T follicular helper cell (primary cell): ENCODE measurements at places on chromosomes 6 and 20.

- DNase-seq = no peak
Measured at GRCh38 chr6:84263557-84263956, 36.1 kb upstream of the CEP162 start.

DNA sequence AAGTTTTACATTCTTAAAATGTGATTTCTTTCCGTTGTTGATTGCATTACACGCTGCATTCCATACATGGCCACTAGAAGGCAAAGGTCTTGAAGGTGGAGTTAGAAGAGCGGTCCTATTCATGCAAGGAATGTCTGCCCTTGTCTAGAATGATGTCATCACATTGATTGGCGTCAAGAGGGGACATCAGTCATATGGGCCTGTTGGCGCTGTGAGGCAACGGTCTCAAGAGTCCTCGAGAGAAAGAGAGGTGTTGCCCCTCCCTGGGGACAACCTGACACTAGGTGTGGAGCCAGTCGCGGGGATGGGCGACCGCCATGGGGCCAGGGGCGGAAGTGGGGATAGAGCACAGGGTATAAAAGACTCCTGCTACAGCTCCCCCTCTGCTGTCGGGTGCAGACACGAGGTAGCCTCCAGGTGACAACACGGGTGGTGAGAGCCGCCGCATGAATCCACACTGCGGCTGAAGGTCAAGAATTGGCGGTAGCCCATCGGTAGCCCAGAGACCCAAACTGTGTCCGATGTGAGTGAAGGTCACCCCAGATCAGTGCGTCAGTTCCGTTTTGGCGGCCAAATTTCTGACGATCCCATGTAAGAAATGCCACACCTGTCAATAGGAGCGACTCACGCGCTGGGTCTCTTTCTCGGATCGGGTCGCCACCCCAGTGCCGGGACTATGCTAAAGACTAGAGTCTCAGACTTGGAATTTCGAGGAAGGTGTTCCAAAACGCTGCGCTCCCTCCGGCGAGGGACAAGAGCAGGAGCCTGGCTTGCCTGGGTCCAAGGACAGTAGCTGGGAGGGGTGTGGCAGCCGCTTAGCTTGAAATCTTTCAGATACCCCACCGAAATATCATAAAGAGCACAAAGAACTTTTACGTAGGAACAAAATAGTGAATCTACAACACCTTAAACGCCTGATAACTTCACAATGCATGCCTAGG is 93.2 kb upstream of the ZNF184 start:
- no peak for DNase-seq

GRCh38 chr6:157372501-157373280 is 8.3 kb upstream of the ZDHHC14 start:
- no peak for DNase-seq

DNA sequence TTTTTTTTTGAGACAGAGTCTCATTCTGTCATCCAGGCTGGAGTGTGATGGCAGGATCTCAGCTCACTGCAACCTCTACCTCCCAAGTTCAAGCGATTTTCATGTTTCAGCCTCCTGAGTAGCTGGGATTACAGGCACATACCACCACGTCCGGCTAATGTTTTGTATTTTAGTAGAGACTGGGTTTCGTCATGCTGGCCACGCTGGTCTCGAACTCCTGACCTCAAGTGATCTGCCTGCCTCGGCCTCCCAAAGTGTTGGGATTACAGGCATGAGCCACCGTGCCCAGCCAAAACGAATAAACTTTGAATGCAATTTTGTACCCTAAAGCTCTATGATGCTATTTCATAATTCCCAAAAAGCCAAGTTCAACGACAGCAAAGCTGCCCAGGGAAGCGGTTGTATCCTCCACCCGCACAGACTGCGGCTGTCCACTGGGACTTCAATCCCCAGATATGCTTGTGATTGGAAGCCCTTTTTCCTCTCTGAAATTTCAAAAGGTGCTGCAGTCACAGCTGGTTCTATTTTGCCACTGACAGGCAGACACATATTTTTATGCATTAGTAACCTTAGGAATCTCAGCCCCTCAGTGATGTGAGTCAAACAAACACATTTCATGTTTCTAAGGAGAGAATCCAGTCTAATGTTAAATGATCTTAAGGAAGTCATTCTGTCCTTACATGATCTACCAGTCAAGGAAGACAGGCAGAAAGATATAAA is 8.7 kb upstream of the RAMACL start:
- no peak for DNase-seq

DNA sequence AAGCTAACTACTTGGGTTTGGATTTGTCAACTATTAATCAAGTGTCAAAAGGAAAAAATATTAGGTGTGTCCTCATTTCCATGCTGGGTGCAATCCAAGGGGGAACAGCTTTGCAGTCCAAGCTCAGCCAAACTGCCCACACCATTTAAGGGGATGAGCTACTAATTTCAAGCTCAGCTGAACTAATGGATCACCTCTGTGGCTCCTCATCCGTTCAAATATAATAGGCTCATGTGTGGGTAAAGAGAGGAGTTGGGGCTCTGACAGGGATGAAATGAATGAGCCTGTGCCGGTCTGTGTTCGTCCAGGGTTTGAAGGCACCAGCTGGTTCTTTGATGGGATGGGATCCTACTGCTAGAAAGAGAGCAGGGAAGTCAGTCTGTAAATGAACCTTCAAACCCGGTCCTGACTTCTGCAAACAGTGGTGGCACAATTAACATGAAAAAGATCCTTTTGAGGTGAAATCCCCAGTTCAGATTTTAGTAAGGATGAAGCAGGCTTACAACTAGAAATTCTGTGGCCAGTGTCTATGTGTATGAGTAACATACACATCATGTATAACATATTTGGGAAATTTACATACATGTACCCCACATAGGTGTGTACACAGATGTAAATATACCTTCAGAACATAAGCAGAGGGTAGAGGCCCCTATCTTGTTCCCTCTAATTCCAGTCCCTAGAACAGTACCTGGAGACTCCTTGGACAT is 41.9 kb downstream of the TTI1 start:
- no peak for DNase-seq

GRCh38 chr20:50514750-50515149 is 4.6 kb downstream of the PTPN1 start:
- DNase-seq = no peak

DNA sequence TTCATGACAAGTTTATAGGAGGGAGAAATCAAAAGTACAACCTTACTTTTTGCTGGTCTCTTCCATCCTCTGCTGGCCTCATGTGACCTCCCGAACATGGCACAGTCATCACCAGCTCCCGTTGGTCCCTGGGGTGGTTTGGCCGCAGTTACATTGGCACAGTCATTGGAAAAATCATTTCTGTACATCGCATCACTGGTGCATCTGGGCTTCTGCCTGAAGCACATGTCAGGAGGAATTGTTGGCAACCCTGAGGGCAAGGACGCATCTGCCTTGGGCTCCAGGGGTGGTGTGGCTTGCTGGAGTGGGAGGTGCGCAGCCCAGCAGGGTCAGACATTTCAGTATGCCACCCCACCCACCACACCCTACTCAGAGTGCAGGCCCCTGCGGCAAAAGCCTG is 162.9 kb upstream of the SLC24A3 start:
- DNase-seq = no peak

- DNase-seq = no peak
Measured at GRCh38 chr6:113649276-113649675, 207.9 kb upstream of the MARCKS start.

DNA sequence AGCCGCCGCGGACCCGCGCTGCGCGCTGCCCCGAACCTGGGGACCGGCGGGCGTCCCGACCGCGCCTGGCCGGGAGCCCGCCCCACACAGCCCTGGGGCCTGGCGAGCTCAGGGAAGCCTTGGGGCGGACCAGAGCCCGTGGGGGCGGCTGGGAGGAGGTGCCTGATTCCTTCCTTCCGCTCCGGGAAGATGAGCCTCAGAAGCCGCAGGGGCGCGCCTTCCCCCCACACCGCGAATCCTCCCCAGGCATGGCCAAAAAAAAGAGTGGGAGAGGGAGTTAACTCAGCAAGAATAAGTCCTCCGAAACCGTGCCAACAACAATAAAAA is at the start of gene CBLN4:
Gene CBLN4, minus strand, starts transcription at position 131 of the 327 bp plus-strand sequence. CDS start 1,348 bp downstream, outside the sequence.
- DNase-seq = no peak

DNA sequence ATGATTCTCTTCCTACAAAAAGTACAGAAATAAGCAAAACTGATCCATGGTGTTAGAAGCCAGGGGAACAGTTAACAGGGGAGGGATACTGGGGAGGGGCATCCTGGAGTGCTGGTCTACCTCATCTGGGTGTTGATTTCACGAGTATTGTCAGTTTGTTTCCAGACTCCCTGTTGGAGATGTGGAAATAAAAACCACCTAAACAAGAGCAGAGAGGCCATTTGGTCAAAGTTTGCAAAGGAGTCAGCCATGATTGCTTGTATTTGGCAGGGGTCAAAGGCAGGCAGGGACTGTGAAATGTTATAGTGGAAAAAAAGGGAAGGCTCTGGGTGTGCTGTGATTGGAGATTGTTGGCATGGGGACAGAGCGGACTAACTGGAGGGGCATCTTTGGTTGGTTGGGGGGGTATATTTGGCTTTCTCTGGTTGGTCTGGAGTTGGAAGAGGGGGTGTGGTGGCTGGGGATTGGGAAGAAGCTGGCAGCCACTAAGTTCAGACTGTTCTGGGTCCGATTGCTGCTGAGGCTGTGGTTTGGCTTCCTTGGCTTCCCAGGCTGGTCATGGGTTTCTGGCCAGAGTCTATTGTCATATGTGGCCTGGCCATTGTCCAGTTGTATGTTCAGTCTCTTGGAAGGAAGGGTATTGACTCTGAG is 14.9 kb upstream of the PANK2 start:
- DNase-seq = no peak

- DNase-seq = no peak
Measured at GRCh38 chr20:9550871-9551270, 36.5 kb downstream of the LAMP5 start.

- no peak for DNase-seq
Measured at GRCh38 chr6:40274058-40274457, 313.1 kb downstream of the LRFN2 start.

DNA sequence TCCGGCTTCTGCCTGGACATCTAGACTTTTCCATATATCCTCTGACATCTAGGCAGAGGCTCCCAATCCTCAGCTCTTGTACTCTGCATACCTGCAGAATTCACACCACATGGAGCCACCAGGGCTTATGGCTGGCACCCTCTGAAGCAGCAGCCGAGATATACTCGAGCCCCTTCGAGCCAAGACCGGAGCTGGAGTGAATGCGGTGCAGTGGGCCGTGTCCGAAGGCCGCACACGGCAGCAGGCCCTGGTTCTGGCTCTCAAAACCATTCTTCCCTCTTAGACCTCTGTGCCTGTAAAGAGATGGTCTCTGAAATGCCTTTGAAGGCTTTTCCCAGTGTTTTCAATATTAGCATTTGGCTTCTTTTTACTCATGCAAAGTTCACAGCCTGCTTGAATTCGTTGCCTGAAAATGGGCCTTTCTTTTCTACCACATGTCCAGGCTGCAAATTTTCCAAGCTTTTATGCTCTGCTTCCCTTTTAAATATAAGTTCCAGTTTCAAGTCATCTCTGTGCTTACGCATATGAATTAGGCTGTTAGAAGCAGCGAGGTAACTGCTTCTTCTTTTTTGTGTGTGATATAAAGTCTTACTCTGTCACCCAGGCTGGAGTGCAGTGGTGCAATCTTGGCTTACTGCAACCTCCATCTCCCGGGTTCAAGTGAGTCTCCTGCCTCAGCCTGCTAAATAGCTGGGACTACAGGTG is 3.8 kb upstream of the SIRPB1 start:
- DNase-seq = no peak

DNA sequence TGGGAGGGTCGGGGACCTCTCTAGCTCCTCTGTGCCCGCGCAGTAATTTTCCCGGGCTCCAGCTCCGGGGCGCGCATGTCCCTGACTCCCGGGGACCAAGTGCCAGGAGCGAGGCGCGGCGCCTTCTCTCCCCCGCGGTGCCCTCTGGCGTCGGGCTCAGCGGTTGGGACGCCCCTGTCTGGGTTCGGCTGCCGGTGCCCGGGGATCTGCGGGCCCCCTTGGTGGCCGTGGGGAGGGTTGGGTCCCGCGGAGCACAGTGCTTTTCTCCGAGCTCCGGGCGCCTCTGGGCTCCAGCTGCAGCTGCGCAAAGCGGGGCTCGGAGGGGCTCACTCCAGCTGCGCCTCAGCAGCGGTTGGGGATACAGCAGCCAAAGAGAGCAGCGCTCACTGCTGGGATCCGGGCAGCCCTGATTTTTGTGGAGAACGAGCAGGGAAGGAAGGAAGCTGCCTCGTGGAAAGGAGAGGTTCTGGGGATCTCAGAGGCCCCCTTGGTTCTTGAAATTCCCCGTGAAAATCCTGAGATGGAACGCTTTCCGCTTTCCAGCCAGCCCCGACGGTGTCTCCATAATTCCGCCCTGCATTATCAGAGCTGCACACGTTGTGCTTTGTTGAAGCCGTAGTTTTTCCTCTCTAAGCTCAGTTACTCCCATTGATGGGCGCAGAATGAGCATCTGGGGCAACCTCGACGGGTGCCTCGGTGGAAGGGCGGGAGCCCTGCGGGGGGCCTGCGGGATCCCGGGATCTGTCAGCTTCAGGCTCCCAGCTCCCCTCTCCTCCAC is 861 bp downstream of the PPP1R14C start:
- DNase-seq = no peak

GRCh38 chr20:51262240-51262639 is 239.3 kb upstream of the KCNG1 start:
- no peak for DNase-seq

DNA sequence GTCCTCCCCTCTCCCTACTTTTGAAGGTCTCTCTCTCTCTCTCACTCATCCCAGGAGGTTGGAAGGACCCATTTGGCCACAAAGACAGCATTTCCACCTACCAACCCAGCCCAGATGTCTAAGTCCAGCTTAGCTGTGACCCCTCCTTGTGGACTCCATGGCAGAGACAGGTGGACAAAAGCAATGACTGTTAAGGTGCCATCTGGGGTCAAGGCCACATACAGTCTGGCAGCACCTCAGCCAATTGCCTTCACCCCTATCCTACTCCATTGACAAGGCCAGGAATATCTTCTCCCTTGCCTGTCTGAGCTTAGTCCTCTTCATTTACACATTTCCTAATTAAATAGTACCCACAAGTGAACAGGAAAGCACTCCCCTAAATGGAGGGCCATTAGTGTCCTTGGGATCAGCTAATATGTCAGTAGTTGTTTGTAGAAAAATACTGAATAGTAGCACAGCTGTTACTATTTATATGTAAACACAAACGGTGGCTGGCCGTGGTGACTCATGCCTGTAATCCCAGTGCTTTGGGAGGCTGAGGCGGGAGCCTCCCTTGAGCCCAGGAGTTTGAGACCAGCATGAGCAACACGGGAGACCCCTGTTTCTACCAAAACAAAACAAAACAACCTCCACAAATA is 28.8 kb downstream of the GCM1 start:
- DNase-seq = no peak

- no peak for DNase-seq
Measured at GRCh38 chr20:52747845-52748284, 224.3 kb upstream of the TSHZ2 start.

- DNase-seq = no peak
Measured at GRCh38 chr20:40880063-40880728, 148.4 kb upstream of the TOP1 start.

- no peak for DNase-seq
Measured at GRCh38 chr20:6940876-6941275, 173.4 kb downstream of the BMP2 start.

GRCh38 chr6:33451606-33452005 is 2.8 kb upstream of the ZBTB9 start:
- no peak for DNase-seq
